Effector memory CD8-positive, alpha-beta T cell (primary cell): ENCODE measurements at places on chromosomes 16 and 17.

DNA sequence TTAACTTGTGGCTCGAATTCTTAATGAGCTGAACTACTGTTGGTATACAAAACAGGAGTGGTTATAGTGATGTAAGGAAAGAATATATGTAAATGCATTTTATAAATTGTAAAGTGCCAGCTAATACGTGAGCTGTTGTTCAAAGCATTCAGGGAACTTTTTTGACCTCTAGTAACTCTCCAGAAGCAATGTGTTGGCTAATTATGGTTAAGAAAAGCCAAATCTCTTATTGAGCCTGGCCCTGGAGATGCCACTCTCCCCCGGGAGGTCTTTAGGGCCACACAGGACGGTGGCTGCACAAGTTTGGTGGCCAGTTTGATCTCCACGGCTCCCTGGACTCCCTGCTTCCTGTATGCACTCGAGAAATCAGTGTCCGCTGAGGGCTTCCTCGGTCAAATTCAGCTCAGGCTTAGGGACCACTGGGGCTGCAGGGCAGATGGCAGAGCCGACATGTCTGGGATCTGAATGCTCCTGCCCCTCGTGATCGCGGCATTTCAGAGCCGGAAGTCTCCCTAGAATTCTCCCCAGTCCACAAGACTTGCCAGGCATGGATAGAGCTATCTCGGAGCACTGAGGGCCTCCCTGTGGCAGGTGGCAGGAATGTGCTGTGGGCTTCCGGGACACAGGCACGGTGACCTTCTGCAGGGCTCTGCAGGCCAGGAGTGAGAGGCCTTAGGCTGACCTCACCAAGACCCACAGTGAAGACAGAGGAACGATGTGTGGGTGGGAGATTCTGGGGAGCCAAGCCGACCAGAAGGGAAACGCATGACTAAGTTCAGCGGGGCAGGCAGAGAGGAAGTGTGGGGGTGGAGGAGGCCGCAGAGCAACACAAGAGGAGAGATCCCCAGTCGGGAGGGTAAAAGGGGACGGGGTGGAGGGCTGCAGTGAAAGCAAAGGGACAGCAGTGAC lies 18.6 kb upstream of the PITPNM3 start:
- DNase-seq: no peak

DNA sequence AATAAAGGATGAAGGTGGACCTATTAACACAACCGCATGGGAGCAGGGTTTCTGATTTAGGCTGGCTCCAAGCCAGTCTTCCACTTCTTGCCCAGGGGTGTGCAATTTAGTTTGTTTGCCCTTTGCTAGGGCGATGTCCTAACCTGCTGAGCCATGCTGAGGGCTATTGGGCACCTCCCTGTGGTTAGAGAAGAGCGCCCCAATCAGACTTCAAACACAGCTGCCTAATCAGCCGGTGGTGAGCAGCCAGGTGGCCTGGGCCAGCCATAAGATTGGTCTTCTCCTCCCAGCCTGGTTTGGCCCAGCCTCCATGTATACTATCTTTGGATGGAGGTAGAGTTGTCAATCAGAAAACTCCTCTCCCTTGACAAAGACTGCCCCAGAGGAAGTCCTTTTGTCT lies 15.7 kb downstream of the TMEM94 start:
- no peak for DNase-seq

DNA sequence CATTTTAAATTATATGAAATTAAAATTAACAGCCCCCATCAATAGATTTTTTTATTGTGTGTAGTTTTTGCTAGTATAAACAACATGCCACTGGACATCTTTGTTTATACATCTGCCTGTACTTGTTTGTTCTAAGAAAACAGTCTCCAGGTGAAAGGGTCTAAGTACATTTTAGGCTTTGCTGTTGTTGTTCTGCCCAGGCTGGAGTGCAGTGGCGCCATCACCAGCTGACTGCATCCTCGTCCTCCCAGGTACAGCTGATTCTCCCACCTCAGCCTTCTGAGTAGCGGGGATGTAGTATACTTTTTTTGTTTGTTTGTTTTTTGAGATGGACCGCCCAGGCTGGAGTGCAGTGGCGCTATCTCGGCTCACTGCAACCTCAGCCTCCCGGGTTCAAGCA lies 25.5 kb downstream of the C17orf58 start:
- DNase-seq: no peak

GRCh38 chr16:26705346-26705745 lies 361.4 kb upstream of the C16orf82 start:
- no peak for DNase-seq

GRCh38 chr16:83623091-83623730 lies 184.6 kb upstream of the HSBP1 start:
- no peak for DNase-seq

DNA sequence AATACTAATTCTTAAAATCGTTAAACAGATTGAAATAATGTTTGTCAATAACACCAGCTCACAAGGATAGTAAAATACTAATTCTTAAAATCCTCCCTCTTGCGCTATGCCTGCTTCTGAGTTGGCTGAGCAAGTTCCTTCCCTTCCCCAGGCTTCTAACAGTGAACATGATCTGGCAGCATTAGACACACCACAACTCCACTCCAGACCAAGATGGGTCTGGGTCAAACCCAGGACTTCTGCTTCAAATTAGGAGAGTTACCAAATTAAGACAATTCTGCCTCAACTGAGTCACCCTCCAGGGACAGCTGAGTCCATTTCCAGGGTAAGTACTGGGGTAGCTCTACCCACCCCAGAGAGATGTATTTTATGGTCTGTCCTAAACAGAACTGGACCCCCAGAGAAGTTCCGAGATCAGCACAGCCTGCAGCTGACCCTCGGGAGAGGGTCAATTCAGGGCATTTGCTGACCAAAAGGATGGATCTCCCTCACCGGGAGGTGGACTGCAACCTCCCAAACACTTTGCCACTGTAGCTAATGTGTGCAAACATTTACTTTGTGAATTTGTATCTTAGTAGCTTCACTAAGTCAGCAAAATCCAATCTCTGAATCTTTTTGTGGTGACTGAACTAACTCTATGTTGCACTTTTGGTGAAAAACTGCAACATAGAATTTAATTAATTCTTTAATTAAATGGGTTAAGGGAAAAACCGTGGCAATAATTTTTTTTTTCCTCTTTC lies 48.8 kb downstream of the ADCY9 start:
- no peak for DNase-seq

DNA sequence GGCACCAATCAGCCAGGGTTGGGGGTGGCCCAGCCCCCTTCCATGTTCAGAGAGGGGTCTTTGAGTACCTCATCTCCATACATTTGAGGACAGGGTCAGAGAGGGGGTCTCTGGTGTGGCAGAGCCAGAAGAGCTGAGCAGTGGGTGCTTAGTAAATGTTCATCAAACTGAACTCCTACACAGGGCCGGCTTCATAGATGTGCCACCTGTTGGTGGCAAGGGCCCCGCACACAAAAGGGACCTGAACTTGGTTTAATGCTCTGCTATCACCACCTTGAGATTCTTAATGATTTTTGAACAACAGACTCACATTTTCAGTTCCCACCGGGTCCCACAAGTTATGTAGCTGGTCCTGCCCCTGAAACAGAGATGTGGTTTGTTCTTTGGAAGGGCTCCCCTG lies 9.0 kb upstream of the C1QL1 start:
- DNase-seq: no peak

- no peak for DNase-seq
Observed at GRCh38 chr17:76658242-76658662, 14.7 kb upstream of the ST6GALNAC1 start.

DNA sequence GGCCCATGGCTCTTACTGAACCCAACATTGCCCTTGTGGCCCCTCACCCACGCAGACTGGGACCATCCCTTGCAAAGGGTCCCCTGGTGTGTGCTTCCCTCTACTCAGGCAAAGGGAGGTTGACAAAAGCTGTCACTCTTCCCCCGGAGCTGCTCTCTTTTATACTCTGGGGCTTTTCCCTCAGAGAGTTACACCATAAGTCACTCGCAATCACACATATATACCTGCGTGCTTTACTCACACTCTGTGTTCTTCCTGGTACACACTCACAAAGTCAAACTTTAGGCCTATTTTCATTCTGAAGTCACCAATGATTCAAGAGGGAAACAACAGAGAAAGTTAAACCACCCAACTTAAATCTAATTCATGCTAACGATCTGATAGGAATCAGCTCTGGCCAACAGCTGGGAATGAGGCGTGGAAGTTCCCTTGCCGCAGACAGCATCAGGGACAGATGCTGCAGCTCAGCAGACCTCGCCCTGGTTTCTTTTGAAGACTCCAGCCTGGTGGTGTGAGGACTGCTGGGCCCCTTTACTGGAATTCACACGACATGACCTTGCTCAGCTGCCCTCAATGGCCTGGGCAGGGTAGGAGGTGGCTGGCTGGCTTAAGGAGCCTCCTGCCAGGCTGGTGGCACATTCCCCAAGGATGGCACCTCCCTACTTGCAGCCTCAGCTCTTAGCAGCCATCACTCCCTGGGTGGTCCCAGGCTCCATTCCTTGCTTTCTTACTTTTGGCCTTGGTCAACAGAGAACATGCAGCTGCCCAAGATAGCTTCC lies 27.3 kb downstream of the HIC1 start:
- DNase-seq: no peak

DNA sequence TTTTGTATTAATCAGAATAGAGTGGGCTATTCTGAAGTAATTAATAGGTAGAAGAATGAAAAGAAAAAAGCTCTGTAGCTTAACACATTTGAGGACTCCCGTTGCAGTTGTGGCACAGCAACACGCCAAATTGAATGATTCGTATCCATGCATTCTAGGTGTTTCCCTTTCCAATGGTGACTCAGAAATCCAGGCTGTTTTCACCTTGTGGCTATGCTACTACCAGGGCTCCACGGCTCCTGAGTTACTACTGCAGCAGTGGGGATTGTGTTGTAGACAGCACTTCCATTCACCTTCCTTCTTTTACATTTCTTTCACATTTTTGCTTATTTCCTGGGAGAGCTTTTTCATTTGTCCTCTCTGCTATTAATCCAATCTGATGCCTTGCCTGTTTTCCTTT lies 1616.4 kb downstream of the CDH8 start:
- DNase-seq: no peak

DNA sequence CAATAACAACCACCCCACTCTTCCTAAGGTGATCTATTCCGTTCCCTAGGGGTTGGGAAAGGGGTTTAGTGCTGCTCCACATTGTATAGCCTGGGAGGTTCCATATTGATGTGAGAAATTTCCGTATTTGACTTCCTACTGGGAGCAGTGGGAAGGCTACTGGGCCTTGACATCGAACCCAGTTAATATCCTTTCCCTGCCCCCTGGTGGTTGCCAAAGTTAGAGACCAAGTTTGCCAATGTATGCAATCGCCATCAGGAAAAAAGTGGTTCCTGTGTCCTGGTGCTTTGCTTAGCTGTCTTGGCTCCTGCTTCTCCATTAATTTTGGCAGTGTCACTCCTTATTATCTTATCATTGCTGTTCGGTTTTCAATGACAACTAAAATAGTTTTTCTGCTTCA lies 914.9 kb downstream of the KCNJ2 start:
- no peak for DNase-seq

DNA sequence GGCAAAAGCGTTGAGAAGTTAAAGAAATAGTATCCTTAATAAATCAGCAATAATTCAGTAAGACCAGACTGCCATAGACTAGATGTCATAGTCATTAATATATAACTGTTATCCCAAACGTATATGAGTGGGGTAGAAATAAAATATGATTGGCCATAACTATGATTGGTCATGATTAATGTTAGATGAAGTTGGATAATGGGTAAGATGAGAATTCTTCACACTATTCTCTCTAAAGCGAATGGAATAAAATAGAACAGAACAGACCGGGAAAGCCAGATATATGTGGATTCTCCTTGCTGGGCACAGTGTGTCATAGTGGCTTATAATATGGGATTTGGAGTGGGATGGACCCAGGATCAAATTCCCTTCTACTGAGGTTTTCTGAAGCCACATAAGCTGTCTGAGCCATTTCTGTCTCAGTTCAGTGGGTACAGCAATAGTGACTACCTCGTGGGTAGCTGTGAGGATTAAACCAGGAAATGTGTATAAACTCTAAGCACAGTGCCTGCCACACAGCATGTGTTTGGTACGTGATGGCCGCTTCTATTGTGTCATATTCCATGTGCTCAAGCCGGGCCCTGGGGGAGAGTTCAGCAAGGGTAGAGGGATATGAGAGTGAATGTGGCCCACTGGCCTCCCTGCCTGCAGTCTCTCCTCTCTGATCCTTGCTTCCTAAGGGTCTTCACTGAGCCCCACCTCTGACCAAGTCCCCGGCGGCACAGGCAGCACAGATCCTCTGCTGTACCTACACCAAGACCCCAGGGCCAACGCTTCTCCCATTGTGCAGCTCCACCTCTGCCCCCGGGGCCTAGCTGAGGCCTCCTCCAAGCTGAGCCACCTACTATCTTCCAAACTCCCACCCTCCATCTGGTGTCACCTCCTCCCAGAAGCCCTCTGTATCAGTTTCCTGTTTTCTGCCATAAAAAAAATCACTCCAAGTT lies 3.7 kb downstream of the CETP start:
- DNase-seq: no peak

DNA sequence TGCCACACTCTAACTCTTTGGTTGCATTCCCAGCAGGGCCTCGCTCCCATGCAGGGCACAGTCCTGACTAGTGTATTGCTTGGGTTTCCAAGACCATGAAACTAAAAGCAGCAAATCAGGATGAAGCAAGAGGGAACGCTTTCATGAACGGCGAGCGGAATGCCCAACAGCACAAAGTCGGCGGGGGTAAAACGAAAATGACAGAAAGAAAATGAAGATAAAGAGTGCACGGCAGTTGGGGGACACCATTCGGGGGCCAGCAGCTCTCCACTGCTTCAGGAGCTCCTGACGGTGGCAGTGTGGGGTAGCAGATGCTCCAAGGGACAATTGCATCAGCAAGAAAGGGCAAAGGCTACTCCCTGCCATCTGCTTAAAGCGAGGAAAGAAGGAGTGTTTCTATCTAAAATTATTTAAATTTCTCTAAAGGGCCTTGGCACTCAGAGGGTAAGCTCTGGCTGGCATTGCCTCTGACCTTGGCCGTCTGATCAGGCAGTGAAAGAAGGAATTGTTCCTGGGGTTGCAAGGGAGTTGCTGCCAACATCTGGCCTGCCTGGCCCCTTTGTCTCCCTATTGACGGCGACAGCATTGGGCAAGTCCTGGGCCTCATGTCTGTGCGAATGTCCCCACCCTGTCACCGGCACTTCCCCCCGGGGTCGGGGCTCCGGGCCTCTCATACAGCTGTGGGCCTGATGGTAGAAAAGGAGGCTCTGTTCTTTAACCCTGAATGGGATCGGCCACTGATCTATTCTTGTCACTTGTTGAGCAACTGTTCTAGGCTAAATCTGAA lies 138.2 kb downstream of the CMIP start:
- DNase-seq: no peak
